NCI-H2107 (cell line): ENCODE measurements at places on chromosomes 6 and 20.

DNA sequence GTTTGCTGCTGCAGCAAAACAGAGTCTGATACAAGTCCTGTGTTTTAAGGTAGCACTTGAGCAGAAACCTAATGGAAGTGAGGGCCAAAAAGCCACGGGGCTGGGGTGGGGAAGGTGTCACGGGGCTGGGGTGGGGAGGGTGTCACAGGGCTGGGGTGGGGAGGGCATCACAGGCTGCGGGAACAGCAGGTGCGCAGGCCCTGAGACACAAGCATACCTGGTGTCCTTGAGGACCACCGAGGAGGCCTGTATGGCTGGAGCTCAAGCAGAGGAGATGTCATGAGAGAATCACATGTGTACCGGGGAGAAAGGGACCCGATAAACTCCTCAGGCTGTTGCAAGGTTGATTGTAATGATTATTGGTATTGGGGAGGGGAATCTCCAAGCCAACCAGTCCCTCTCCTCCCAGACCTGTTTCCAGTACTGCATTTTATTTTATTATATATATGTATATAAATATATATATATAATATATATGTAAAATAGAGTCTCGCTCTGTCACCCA, 13.6 kb upstream of the SPO11 start:
- DNase-seq, result no peak

GRCh38 chr20:13581451-13581850, 57.3 kb downstream of the TASP1 start:
- no peak for DNase-seq

GRCh38 chr6:155215906-155216305, 47.9 kb upstream of the CLDN20 start:
- no peak for DNase-seq

DNA sequence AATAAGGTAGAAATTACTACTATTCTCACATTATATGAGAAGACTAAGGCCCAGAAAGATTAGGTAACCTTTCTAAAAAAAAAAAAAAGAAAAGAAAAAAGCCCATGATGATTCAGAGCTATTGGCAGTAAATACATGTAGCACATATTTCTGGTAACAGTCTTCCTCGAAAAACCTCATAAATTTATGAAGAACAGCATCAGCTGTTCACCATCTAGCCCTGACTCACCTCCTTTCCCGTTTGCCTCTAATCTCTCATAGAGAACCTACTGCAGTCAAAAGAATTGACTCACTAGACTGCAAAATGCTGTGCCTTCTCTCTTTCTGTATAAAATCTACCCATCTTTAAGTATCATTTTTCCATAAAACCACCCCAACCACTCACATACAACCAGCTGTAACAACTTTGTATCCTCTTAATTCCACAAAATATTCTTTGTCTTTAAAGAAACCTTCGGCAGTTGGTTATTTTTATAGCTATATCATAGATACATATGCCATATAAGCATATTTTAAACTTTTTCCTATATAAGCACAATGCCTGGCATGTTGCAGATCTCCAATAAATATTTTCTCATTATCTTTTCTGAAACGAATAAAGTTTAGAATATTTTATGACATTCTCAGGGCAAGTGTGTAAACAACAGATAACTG, 152.7 kb upstream of the ENPP5 start:
- DNase-seq, result no peak

- no peak for DNase-seq
Observed at GRCh38 chr20:31473331-31474096, 1.4 kb downstream of the DEFB124 start.

DNA sequence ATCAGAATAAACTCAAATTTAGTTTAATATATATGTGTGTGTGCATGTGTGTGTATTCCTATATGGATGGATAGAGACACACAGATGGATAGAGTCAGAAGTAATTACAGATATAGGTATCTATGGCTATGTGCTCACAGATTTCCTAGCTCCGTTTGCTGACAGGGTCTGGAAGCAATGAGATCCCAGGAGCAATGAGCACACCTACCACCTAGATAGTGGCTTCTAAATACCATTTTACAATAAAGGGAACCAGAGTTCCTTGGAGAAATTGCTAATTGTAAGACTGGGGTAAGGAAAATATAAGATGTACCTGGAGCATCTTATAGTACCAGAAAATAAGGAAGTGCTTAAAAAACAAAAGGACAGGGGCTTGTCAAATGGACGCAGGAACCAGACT, 196.2 kb upstream of the PRDM1 start:
- DNase-seq, result no peak

GRCh38 chr6:91634791-91635190, 1047.9 kb upstream of the MAP3K7 start:
- DNase-seq, result no peak

- no peak for DNase-seq
Observed at GRCh38 chr6:84788689-84789088, 24.3 kb upstream of the TBX18 start.

GRCh38 chr6:4925580-4925979, 78.3 kb downstream of the RPP40 start:
- no peak for DNase-seq

DNA sequence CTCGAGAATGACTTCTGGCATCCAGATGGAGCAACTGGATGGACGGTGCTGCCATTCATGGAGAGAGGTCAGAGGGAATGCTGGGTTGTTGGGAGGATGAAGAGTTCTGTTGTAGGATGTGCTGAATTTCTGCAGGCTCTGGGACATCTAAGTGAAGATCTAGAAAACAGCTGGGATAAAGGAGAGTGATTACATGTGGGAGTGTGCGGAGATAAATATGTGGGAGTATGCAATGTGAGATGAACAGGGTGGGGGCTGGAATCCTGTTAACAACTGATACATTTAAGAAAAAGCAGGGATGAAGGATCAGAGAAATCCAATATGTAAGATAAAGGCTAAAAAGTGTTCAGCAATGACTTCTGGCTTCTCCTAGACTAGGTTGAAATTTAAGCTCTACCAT, 43.1 kb downstream of the FAXC start:
- DNase-seq, result no peak

DNA sequence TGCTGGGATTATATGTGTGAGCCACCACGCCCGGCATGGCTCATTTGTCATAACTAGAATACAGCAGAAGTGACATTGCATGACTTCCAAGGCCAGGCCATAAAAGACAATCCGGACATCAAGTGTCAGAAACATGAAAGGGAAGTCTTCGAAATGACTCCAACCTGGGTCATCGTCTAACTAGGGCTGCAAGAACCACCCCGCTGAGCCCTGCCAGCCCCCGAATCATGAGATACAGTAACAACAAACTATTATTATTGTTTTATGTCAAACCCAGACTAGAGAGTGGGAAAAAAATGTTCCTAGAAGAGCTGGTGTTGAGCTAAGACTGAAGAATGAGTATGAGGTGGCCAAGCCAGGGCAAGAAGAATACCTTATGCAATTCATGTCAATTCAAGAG, 59.6 kb downstream of the ZNF217 start:
- no peak for DNase-seq

- no peak for DNase-seq
Observed at GRCh38 chr6:108609276-108609769, 48.6 kb downstream of the FOXO3 start.

- DNase-seq, result no peak
Observed at GRCh38 chr6:165206798-165207197, 102.6 kb downstream of the C6orf118 start.

GRCh38 chr20:41137614-41138474, 501 bp downstream of the PLCG1 start:
- no peak for DNase-seq

- DNase-seq, result no peak
Observed at GRCh38 chr6:34082864-34083626, 62.8 kb downstream of the GRM4 start.

DNA sequence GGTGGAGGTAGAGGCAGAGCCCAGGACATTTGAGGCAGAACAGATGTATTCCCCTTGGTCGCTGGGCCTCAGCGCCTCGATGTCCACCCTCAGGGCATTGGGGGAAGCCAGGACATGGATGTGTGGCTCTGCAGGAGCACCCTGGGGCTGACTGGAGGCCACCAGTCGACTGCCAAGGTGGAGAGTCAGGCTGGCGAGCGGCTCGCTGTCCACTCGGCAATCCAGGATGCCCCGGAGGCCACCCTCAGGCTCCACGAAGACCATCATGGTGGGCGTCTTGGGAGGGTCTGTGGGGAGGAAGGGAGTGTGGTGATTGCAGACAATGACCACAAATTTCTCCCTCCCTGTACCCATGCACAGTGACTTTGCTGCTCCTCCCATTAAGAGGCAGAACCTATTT, 8.2 kb upstream of the ADAM33 start:
- DNase-seq, result no peak

GRCh38 chr6:34114695-34115402, 31.0 kb downstream of the GRM4 start:
- DNase-seq, result no peak

GRCh38 chr20:50054231-50054547, 58.8 kb downstream of the UBE2V1 start:
- no peak for DNase-seq

- no peak for DNase-seq
Observed at GRCh38 chr6:104159045-104159618, 700.6 kb downstream of the HACE1 start.
